ENCODE measurements at places on chromosomes 7 and 10.

- no peak for DNase-seq
Measured at GRCh38 chr7:2937701-2938513, 93.8 kb upstream of the GNA12 start.

- DNase-seq = no peak
Measured at GRCh38 chr7:152402384-152403250, 33.2 kb downstream of the KMT2C start.

- no peak for DNase-seq
Measured at GRCh38 chr7:121278120-121279021, 50.4 kb upstream of the WNT16 start.

DNA sequence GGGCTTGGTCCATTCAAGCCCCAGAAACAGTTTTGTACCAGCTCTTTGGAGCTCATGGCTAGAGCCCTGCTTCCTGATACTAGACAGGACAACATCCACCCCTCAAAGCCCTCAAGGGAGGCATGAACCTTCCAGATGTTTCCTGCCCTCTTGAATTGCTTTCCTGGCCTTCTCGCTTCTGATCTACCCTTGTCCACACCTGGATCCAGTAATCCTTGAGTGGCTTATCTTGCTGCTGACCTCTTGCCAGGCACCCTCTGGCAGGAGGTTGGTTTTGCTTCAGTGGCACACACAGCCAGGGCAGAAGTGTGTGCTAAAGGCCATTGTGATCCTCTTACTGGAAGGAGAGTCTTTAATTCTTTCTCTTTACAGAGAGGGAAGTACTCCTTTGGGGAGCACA lies 495.8 kb downstream of the PLXNA4 start:
- DNase-seq = no peak

DNA sequence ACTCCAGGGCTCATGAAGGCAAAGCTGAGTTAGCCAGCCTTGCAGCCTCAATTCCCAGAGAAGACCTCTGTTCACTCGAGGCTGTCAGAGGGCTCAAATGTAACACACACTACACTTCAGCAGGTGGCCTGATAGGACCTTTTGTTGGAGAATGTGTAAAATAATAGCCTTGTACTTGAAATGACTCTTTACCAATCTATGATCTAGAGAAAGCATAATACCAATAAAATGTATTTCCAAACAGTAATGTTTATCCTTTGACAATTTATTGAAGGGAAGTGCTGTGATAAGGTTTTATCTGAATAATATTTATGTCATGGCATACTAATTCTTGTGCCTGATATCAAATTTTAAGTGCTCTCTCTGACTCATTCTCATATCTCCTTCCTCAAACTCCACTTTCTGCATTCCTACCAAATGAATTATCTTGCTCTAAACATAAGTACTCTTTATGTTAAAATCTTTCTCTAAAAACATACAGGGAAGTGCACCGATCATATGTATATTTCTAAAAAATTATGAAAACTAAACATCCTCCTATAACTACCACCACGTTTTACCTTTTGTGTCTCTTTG lies 20.9 kb downstream of the CYP3A7 start:
- DNase-seq = no peak

DNA sequence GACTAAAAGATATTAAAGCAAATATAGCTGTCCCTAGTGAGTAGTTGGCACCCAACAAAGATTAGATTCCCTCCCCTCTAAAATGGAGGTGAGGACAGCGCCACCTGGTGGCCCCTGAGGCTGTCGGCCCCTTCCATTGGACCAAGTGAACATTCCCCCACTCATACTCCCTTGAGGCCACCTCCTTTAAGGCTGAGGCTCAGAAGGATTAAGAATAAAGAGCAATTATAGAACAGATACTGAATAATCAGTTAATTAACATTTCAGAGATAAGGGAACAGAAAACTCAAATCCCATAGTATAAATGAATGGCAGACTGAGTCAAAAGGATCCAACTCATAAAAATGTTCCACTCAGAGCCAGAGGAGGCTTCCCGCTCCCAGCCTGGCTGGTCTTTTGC lies 130.4 kb upstream of the GHITM start:
- no peak for DNase-seq

All from stimulated activated CD8-positive, alpha-beta memory T cell treated with anti-CD3 and anti-CD28 coated beads, Interleukin-7, amount 100 ng/mL, for 1 hour (primary cell).